Stimulated activated CD4-positive, alpha-beta T cell treated with anti-CD3 and anti-CD28 coated beads, Interleukin-1b, Interleukin-23, amount 100 ng/mL, for 1 hour (primary cell): ENCODE measurements at places on chromosomes 6 and 20.

GRCh38 chr6:6646384-6646783 is 57.9 kb downstream of the LY86 start:
- DNase-seq, result no peak

DNA sequence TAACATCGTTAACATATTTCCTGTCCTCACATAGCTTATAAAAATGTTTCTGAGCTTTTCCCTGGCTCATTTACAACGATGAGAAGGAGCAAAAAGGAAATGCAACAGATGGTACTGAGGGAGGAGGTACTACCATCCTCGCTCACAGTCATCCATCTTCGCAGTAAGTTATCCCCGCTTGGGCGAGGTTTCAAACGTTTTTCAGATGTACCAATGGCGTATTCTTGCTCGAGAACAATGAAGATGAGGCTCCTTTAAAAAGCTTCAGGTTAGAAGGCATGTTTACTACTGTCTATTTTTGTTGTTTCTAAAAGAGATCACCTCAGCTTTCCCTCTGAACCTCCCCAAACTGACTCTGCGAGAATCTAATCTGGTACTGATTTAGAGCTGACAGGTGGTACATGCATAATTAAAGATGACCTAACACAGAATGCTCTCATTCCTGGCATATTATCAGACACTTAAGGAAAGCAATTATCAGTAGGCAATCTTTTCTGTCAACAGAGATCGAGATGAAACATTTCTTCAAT is 178.7 kb downstream of the GJA10 start:
- DNase-seq, result no peak

DNA sequence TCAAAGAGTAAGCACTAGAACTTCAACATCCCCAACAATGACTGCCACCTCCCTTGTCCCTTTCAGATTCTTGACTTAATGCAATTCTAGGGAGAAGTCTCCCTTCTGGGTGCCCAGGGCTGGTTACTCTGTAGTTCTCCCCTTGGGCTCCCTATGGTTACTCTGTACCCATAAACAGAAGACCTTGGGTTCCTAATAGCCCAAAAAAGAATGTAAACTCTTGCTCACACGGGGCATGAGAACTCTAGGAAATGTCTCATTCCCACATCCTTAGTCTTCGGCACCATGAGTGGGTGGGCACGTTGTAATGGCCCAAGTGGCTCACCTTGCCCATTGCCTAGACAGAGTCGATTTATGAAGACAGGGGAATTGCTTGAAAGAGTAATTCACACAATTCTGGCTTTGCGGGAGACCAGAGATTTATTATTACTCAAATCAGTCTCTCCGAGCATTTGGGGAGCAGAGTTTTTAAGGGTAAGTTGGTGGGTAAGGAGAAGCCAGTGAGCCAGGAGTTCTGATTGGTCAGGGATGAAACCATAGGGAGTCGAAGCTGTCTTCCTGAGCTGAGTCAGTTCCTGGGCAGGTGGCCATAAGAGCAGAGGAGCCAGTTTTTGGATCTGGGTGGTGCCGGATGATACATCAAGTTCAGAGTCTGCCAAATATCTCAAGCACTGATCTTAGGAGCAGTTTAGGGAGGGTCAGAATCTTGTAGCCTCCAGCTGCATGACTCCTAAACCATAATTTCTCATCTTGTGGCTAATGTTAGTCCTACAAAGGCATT is 61.2 kb upstream of the SIRPG start:
- no peak for DNase-seq

DNA sequence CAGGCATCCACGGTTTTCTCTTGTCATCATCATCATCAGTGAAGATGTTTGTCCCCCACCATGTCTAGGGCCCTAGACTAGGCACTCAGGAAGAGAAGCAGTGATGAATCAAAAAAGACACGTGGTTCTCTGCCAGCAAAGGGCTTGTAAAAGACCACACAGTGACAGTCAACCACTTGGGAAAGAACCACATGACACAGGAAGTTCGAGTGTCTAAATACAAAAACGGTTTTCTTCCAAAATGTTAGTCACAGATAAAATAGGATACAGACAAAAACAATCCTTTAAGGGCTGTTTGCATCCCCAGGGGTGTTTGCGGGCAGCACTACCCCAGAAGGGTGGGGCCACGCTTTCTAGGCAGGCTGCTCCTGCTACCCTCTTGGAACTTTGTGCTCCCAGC is 356.8 kb upstream of the AGPAT4 start:
- no peak for DNase-seq

DNA sequence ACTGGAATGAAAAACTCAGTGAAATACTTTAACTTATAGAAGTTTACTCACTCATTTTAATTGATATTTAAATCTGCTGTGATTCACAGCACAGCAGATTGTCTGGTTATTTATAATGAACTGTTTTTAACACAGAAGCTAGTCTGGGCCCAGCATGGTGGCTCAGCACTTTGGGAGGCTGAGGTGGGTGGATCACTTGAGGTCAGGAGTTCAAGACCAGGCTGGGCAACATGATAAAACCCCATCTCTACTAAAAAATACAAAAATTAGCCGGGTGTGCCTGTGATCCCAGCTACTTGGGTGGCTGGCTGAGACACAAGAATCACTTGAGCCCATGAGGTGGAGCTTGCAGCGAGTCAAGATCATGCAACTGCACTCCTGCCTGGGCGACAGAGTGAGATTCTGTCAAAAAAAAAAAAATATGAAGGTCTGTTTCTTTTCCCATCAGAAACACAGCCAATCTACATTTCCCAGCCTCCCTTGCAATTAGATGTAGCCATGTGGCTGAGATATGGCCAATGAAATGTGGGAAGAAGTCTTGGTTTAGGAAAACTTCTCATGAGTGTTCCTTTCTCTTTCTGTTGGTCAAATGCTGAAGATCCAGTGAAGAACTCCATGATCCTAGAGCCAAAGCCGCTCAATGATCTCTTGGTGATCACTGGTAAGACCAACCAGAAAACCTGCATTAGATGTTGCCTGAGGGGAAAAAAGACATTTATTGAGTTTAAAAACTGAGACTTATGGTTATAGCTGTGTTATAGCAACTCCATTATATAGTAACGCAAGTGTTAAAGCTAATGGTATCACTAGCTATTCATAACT is 31.3 kb upstream of the BTN3A2 start:
- DNase-seq, result no peak

GRCh38 chr6:90387383-90387775 is 90.7 kb upstream of the BACH2 start:
- DNase-seq, result no peak

- no peak for DNase-seq
These were observed 5.2 kb downstream of the RNF217 start for GRCh38 chr6:124967444-124967843.
